ENCODE measurements at places on chromosomes 3 and 15.

- no peak for DNase-seq
Observed at GRCh38 chr3:41259449-41260062, 60.3 kb downstream of the CTNNB1 start.

- DNase-seq, result no peak
Observed at GRCh38 chr15:74414603-74415338, 19.0 kb downstream of the SEMA7A start.

GRCh38 chr3:27024493-27024892, 344.7 kb downstream of the NEK10 start:
- no peak for DNase-seq

GRCh38 chr3:20060974-20061685, 20.9 kb downstream of the KAT2B start:
- peak; percentile 39 for DNase-seq

GRCh38 chr3:108130701-108131474, 40.1 kb upstream of the CD47 start:
- no peak for DNase-seq

- DNase-seq, result no peak
Observed at GRCh38 chr3:10855871-10856662, 40.0 kb downstream of the SLC6A11 start.

DNA sequence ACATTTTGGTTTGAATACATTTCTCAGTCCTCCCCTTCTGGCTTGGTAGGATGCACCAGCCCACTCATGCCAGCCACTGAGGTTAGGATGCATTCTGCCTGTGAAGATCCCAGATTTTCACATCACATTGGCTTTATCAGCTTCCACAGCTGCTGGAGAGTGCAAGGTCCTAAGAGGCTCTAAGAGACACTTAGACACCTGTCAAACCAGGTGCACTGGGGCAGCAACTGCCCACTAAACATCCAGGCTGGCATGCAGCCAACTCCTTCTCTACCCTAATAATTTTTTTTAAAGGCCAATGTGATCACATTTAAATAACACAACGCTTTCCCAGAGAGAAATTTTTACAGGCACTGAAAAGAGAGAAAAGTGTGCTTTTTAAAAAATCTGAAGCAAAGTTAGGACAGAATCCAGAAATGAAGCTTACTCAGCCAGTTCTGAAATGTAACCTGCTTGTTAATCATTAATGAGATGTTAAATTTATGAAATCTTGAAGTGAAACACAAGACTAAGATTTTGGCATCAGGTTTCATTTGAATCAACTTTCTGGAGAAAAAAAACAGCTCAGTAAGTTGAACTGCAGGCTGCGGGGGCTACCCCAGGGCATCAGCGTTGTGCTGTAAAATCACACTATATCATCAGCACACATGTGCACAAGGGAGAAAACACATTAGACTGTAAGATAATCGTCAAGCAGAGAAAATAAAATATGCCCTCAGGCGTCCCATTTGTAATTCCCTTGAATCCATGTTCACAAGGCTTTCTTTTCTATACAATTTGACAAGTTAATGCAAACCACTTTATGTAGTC, 312.9 kb downstream of the ZBBX start:
- DNase-seq, result no peak

DNA sequence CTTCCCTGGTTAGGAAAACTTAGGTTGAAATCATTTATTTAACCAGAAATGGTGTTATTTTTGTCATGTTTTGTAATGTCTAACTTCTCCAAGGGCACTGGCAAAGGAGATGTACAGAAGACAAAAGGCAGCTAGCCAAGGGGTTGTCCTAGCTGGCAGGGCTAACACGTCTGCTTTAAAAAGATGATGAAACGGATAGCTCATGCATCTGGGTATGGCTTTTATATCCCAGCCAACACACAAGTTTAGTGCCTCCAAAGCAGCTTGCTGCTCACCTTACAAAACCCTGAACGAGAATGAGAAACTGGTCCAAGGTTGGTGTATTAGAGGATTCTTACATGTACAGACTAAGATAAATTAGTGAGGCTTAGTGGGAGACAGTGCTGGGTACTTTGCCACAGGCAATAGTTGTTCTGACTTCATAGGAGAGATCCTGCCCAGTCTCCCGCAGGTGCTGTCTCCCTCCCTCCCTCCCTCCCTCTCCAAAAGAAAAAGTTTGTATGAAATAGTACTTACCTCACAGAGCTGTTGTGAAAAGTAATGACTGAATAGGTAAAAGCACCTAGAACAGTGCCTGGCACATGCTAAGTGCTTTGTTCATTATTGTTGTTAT, 47.8 kb downstream of the KCNMB2 start:
- no peak for DNase-seq

DNA sequence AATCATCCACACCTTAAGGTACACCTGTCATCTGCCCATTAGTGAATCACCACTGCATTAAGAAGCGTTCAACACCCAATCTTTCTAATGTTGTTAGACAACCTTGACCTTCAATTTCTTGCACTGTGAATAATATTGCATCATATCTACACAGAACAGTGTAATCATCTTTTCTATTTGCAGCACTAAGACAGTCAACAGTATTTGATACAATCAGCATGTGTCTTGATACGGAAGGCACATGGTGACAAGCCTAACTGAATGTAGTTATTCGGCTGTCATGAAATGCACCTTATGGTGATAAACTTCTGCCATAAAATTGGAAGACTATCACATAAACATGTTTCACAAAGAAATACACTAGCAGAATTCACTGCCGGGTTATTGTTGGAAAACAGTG, 253.9 kb upstream of the THRB start:
- DNase-seq, result no peak

GRCh38 chr3:115681736-115682135, 58.4 kb downstream of the GAP43 start:
- DNase-seq, result no peak

DNA sequence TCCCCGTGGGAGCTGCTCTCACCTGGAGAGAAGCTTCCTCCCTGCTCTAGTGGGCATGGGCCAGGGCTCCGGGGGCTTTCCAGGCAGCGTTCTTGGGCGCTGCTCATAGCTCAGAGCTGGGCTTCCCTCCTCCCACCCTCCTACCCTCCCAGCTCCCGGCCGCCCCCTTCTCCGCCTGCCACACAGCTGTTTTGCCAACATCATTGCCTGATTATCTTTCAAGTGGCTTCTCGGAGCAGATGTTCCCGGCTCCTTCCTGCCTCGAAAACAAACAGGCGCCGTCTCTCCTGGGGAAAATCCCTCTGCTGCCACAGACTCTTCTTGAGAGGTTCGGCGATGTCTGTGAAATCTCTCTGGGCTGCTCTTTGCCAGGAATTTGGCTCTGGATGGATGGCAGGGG, 195.6 kb downstream of the RPLP1 start:
- DNase-seq, result no peak

DNA sequence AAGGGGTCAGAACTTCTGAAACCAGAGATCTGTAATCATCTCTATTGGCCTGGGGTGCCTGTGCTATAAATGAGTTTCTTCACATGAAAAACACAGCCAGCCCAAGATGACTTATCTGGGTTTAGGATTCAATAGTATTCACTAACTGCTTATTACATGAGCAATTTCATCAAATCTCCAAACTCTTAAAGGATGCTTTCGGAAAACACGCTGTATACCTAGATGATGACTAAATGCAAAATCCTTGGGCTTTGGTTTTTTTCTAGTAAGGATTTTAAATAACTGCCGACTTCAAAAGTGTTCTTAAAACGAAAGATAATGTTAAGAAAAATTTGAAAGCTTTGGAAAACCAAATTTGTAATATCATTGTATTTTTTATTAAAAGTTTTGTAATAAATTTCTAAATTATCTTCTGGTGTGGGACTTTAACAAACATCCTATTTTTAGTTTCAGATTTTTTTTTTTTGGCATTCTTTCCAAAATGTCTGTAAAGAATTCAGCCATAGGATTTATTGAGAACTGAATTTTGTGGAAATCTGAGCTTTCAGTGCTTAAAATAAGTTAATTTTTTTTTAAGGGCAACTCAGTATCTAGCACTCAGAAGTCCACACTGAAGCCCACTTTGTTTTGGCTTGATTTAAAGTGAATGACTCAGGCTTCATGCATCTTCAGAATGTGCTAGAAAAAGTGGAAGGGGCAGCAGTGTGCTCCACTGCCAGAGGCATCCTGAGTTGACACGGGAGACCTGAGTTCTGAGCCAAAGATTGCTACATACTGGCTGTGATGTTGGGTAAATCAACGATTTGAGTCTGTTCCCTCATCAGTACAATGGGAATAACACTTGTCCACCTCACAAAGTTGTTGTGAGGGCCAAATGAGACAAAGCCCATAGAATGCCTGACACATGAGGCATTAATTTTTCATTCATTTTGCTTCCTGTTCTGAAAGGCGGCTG, 18.7 kb downstream of the TMEM43 start:
- DNase-seq, result no peak

DNA sequence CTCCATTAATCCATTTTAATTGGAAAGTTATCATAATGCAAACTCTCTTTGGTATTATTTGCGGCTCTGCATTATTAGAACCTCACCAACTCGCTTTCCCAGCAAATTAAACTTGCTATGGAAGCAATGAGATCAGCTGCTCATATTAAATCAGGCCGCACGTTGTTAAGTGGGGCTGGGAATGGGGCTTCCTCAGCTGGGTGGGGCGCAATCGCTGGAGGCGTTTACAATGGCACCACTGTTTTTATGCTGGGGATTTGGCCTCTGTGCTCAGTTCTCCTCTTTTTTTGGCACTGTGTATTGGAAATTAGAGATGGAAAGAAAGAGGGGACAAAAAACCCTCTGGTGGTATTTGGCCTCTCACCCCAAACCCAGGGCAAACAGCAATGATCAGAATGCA, 72.2 kb downstream of the RPLP1 start:
- DNase-seq, result no peak

GRCh38 chr15:56812221-56812620, 78.9 kb upstream of the ZNF280D start:
- no peak for DNase-seq

GRCh38 chr15:89599021-89599420, 23.8 kb downstream of the TICRR start:
- no peak for DNase-seq

DNA sequence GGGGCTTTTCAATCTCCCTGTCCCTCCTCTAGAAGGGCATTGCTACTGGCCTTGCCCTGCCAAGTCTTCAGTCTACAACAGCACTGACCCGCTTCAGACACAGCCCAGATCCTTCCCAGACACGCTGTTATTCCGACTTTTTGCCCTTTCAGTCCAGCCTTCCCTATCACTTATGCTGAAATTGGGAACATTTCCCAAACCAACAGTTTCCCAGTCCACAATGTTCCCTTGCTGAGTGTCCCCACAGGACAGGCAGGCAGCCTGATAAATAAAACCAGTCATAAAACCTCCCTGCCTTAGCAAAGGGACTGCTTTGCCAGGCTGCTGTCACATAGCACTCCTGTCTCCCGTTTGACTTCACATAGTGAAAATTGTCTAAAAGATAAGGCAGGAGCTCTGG, 43.5 kb downstream of the GOLGA6L2 start:
- DNase-seq, result no peak

- no peak for DNase-seq
Observed at GRCh38 chr3:155241579-155241978, 51.9 kb downstream of the STRIT1 start.

GRCh38 chr15:100058458-100058857, 283.3 kb downstream of the ADAMTS17 start:
- no peak for DNase-seq

GRCh38 chr3:104868291-104868690, 498.4 kb upstream of the ALCAM start:
- DNase-seq, result no peak

DNA sequence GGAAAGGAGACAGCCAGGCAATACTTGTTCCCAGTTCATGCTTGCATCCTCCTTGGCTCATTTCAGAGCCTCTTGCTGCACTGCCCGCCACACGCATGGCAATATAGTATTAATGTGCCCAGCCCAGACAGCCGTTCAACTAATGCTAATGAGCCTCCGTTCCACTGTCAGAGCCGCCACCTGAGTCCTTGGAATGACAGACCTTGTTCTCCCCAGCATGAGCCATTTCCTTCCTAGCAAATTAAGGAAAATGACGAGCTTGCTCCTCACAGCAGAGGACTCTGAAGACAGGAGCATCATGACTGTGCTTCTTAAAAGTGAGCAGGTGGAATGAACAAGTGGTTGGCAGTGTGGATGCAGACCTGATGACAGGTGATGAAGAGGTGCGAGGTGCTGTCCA, 10.8 kb upstream of the LRRC15 start:
- no peak for DNase-seq

DNA sequence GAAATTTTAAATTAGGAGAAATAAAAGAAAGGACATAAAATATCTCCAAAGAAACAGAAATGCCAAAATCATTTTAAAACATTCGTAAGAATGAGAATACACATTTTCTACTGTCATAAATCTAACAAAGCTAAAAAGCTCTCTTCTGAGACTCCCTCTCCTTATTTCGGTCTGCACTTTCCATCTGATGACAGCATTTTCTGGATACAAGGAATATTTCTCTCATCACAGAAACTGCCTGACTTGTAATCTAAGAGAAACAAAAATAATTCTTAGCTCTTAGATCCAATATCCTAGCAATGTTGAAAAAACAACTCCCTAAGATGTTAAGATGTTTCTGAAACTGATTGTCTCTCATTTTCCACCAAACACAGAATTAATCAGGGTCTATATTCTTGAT, 93.5 kb downstream of the PEAK1 start:
- no peak for DNase-seq

GRCh38 chr3:109116031-109116430, 1.9 kb downstream of the MORC1 start:
- DNase-seq, result no peak

- no peak for DNase-seq
Observed at GRCh38 chr15:33852094-33852493, 116.2 kb upstream of the CHRM5 start.
